ENCODE measurements at places on chromosomes 12 and 14. TPM values are rescaled to one million over a fixed set of nuclear protein-coding genes. Genes with fewer than 3 reads are reported as not detected.

Gene MEG3
- polyA plus RNA-seq, result 432 TPM

Gene KRT83
- not detected for polyA plus RNA-seq

Gene PCED1B
- polyA plus RNA-seq, result 1.3 TPM

Gene SYT10
- polyA plus RNA-seq, result 0.03 TPM

Gene KLC1
- polyA plus RNA-seq, result 111 TPM

Gene DLST
- polyA plus RNA-seq, result 78.3 TPM

Gene RFLNA
- polyA plus RNA-seq, result 4.5 TPM

Gene CREBL2
- polyA plus RNA-seq, result 32.5 TPM

Gene IL22
- not detected for polyA plus RNA-seq

Gene SLC17A8
- polyA plus RNA-seq, result 3.3 TPM

Gene DHH
- polyA plus RNA-seq, result 0.60 TPM

Gene BMAL2
- 3.4 TPM for polyA plus RNA-seq

Gene NTS
- 9.6 TPM for polyA plus RNA-seq

Gene INHBC
- 0.21 TPM for polyA plus RNA-seq

Gene OR5AU1
- polyA plus RNA-seq, result 0.10 TPM

Gene NTN4
- polyA plus RNA-seq, result 25.1 TPM

Gene TMEM260
- 34.0 TPM for polyA plus RNA-seq

Gene KLRK1
- polyA plus RNA-seq, result 1.0 TPM

Gene SLC10A1
- 0.31 TPM for polyA plus RNA-seq

Gene RTN1
- 4.4 TPM for polyA plus RNA-seq

Gene OR8S1
- not detected for polyA plus RNA-seq

Gene SMIM41
- 5.6 TPM for polyA plus RNA-seq

Gene ASCL1
- 2.6 TPM for polyA plus RNA-seq

Measured in right lung (tissue), 10 donors.